Central memory CD4-positive, alpha-beta T cell (primary cell): ENCODE measurements at places on chromosomes 4 and X.

DNA sequence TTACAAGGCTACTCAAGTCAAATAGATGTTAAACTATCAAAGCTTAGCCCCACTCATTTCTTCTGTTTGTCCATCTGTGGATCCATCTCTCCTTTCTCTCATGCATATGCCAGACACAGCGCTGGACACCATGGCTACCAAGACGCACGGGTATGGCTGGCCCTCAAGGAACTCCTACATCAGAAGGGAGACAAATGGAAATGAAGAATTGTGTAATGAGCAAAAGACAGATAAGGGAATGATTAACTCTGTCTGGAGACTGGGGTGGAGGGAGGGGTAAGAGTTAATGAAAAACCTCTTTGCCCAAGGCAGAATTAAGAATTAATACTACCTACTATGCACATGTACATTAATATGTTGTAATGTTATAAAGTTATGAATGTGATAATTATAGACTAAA is 88.1 kb downstream of the MGST2 start:
- DNase-seq, result no peak

- DNase-seq, result no peak
These were observed 36.0 kb upstream of the SPON2 start for GRCh38 chr4:1208266-1208961.

- DNase-seq, result no peak
These were observed 5.8 kb downstream of the LRPAP1 start for GRCh38 chr4:3526456-3526855.

DNA sequence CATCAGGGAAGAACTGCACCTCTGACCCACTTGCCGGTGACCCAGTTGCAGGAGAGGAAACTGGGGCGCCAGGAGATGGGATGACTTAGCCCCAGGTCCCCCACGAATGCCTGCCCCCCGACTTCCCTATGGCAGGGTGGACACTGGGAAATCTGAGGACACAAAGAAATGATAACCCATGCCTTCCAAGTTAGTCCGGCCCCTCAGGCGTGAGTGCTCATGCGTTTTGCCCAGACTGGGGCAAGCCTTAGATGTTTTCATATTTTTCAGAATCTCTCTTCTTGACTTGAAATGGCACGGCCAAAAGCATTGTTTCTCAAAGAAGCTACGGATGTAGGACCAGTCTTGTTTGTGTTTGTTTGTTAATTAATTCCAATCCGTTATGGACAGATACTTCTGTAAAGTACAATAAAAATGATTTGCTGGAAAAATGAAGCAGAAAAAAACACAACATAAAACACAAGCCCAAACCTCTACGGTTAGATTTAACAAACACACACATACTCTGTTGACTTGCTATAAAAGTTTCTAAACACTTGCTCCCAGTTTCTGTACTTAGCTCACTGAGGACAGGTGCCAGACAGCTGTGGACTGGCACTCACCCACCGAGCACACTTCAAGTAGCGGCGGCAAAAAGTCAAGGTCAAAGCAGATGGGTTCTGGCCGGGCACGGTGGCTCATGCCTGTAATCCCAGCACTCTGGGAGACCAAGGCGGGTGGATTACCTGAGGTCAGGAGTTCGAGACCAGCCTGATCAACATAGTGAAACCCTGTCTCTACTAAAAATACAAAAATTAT is 341.5 kb downstream of the BCOR start:
- no peak for DNase-seq
